GM20000 (cell line): ENCODE measurements at places on chromosomes 6 and 20.

DNA sequence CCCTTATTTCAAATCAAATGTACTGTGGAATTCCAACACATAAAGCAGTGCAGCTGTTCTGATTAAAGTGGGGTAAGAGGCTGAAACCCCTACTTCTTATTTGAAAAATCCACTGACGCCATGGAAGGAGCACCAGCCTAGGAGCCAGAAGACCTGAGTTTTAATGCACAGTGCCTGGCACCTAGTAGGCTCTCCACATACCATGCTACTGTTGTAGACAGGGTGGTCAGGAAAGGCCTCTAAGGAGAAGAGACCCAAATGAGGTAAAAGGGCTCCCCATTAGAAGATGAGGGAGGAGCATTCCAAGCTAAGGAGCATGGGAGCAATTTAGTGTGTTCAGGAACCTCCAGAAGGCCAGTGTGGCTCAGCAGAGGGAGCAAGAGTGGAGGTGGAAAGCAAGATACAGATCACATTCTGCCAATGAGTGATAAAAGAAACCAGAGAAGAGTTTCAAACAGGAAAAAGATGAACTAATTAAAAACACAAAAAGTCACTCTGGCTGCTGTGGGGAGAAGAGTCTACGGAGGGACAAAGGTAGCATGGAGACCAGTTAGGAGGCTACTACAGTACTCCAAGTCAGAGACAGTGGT, 11.8 kb upstream of the ZNF76 start:
- peak; percentile 50 for DNase-seq

GRCh38 chr6:144689503-144690040, 404.4 kb downstream of the UTRN start:
- DNase-seq = no peak

DNA sequence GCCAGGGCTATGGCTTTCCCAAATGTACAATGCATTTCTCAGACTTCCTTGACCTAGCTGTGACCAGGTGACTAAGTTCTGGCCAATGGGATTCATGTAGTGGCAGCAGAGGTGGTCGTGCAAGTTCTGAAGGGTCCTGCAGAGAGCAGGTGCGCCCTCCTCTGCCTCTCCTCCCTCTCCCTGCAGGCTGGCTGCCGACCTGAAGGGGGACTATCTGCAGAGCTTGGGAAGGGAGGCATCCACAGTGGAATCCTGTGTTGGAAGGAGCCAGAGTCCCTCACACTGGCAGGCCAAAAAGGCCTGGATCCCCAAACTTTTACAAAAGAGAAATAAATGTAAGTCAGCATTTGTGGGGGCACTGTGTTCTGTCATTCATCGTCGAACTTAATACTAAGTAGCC, 66.6 kb downstream of the CDH26 start:
- DNase-seq = no peak

DNA sequence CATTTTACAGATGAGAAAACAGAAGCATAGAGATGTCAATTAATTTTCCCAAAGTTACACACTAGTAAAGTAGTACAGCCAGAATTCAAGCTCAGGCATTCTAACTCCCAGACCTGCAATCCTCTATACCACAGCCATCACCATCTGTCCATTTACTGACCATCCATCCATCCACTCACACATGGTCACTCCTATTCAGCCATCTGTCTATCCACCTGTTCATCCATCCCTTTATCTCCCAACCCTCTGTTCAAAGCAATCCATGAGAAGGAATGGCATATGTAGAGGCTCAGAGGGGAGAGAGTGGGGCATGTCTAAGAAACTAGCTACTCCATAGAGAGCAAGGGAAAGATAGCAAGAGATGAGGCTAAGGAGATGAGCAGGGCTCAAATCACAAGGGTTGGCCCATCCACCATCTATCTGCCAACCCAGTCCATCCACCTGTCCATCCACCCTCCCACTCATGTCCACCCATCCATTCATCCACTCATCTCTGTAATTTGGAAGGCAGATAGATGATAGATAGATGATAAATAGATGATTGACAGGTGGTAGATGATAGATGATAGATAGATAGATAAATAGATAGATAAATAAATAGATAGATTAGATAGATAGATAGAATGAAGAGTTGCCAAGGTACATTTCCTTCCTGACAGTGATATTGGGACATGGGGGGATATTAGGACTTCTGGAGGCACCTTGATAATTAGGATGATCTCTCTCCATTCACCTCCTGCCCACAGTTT, 12.2 kb upstream of the C6orf132 start:
- DNase-seq = no peak
